NCI-H187 treated with DMSO at 0.1 percent for 48 hours (cell line): ENCODE measurements at places on chromosomes 6 and 20.

GRCh38 chr20:6909608-6910007 lies 142.1 kb downstream of the BMP2 start:
- DNase-seq = no peak

- no peak for DNase-seq
Observed at GRCh38 chr6:75201021-75201420, 4.8 kb downstream of the COL12A1 start.

DNA sequence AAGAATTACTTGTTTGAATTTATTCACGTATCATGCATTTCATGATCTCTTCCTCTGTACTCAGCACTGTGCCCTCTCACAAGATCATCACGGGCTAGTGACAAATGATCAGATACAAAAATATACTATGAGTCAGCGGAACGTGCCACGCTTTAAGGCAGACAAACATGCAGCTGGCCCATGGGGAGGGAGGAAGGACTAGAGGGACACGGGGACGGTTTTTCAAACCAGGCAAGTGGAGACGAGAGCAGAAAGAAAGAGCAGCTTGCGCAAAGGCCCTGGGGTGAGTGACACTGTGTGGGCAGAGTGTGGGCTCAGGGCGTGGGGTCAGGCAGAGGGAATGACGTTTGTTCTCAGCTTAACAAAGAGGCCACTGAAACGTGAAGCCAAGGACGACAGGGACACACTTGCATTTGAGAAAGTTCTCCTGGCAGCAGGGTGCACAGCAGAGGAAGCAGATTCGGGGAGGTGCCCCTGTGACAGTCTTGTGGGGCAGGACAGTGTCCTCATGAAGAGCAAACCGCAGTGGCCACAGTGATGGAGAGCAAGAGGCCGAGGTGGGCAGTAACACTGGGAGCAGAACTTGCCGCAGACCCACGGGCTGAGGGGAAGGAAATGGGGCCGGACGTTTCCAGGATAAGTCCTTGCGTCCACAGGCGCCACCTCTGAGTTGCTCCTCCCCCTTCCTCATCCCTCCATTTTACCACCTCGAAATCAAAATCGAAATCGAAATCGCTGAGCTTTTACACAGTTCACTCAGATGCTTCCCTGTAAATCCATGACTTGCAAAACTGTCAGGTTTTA lies 6.9 kb upstream of the RPS6KA2 start:
- no peak for DNase-seq

- no peak for DNase-seq
Observed at GRCh38 chr6:6491761-6492160, 96.8 kb upstream of the LY86 start.

GRCh38 chr20:24763386-24764026 lies 185.6 kb upstream of the CST7 start:
- DNase-seq = no peak

GRCh38 chr6:16704401-16705045 lies 56.7 kb downstream of the ATXN1 start:
- no peak for DNase-seq

- no peak for DNase-seq
Observed at GRCh38 chr6:139549561-139550070, 175.2 kb upstream of the CITED2 start.

DNA sequence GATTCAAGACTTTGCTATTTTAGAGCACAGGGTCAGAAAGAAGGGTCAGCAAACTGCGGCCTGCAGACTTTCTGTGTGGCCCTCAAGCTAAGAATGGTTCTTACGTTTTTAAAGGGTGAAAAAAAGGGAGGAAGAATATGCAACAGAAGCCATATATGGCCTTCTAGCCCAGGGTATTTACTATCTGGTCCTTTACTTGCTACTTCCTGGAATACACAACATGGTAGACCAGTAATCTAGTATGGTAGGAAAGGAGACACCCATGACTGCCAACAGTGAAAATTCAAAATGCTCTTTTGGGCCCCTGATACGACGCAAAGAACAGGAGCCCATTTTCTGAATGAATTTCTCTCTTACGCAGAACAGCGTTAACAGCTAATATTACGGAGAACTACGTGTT lies 60.4 kb upstream of the EMILIN3 start:
- DNase-seq = no peak

GRCh38 chr20:30630761-30631160 lies 626.7 kb upstream of the DEFB115 start:
- no peak for DNase-seq

DNA sequence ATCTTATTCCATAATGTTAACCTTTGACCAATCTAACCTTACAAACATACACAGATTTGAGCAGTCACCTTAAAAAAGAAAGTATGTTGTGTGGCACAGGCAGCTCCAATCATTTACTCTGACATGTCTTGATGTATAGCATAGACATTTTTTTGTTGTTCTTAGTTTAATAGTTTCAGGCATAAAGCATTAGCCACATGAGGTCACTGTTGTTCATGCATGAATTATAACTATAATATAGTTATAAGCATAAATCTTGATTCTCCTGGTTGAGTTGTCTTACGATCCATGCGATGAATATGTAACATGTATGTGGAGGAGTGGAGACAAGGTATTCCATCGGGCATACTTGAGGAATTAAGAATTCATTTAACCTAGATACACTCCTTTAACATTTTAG lies 26.1 kb upstream of the NKAIN2 start:
- DNase-seq = peak; percentile 38

DNA sequence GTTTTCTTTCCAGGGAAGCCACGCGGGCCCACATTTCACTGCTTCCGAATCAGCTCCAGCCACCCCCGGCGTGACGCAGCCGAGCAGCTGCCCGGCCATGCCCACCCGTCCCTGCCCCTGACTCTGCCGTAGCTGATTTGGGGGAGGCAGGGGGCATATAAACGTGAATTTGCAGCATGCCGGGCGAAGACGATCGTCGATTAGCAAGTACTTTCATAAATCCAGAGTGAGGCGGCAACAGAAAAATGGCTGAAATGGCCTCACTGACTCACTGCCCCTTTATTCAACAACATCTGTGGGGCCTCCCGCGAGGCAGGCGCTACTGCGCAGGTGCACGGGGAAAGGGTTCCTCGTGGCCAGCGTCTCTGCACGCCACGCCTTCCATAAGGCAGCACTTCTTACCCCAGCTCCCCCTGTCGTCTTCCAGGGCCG lies 118.0 kb downstream of the DLL1 start:
- DNase-seq = no peak

GRCh38 chr6:28953039-28953584 lies 29.3 kb upstream of the TRIM27 start:
- DNase-seq = no peak

- DNase-seq = no peak
Observed at GRCh38 chr6:45663251-45664221, 285.8 kb upstream of the SUPT3H start.

- no peak for DNase-seq
Observed at GRCh38 chr20:63070301-63070625, 63.5 kb upstream of the BHLHE23 start.

DNA sequence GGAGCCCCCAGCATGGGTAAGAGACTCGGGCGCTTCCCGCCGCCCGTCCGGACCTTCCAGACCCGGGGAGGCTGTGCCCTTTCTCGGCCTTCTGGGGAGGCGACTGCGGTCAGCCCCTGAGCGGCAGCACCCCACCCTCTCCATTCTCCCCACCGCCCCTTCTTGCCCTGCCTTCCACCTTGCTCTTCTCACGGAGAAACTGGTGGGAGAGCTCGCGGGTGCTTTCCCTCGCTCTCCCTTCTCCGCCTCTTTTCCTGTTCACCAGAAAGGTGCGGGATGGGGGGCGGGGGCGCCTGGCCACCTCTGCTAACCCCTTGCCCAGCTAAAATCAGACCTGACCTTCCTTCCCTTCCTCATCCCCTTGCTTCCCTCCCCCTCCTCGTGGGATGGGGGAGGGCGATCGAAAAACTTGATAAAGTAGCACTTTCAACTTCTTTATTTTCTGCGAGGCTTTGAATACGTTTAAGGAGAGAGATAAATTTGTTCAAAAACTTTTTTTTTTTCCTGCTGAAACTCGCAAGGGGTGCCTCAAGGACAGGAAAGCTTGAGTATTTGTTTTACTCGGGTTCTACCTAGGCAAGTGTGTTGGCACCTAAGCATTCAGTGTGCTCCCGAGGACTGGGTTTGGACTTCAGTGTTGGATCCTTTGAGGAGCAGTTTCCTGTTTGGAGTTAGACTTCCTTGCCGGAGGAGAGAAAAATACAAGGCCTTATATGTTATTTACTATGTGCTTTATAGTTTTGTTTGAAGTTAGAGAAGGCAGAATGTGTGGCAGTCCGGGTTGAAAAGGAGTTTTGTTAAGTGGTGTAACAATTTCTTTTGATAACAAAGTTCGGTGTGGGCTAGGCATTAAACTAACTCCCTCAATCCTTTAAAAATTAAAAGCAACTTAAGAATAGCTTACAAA lies 897 bp downstream of the CD2AP start:
- no peak for DNase-seq

DNA sequence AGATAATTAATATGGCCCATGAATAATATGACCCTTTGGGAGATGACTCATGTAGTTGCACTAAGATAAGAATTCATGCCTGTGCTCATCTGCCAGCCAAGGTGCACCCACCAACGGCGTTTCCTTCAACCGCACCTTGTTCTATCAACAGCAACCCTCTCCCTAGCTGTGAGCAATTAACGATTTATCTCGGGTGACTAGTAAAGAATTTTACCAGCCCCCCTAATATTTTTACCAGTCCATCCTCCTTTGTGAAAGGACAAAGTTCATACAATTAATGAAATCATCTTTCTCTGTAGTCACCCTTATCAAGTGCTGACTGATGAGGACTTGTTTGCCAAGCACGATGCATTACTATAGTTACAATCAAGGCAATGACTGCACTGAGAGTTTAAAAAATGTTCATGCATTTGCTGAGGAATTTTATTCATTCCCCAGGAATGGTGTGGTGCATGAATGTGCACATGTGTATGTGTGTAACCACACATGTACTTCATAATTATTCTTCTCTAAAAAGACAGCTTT lies 118.7 kb downstream of the SMOC2 start:
- no peak for DNase-seq

DNA sequence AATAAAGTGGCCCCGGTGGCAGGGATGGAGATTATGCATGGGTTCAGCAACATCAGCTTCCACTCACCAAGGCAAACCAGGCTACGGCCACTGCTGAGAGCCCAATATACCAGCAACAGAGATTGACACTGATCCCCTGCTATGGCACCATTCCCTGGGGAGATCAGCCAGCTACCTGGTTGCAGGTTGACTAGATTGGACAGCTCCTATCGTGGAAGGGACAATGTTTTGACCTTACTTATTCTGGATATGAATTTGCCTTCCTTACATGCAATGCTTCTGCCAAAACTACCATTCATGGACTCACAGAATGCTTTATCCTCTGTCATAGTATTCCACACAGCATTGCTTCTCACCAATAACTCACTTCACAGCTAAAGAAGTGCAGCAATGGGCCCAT lies 174.8 kb upstream of the TNFAIP3 start:
- DNase-seq = no peak

DNA sequence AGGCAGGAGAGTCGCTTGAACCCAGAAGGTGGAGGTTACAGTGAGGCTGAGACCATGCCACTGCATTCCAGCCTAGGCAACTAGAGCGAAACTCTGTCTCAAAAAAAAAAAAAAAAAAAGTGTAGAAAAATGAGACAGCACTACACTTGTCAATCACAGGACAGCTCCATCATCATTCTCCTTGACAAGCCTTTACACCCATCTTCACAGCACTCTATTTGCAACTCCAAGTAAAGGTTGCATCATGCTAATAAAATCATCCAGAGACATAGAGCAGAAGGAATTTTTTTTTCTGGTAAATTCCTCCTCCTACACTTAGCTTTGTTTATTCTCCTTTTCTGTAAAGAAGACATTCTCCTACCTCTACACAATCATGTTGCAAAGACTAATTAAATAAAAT lies 791.0 kb upstream of the HS3ST5 start:
- DNase-seq = no peak

GRCh38 chr6:25431975-25432307 lies 152.8 kb downstream of the CARMIL1 start:
- DNase-seq = no peak

- no peak for DNase-seq
Observed at GRCh38 chr6:63188828-63189227, 22.4 kb upstream of the FKBP1C start.

DNA sequence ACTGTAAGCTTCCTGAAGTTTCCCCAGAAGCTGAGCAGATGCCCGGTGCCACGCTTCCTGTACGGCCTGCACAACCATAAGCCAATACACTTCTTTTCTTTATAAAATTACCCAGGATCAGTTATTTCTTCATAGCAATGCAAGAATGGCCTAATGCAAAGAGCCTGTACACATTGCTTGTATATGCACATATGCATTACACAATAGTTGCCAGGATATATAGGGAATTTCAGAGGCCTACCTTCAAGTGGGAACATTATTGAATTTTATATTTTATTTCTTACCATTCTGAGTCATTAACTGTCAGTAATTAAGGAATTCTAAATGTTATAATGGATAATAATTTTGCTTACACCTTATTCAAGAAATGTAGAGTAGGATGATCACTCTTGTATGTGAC lies 60.0 kb upstream of the TXNDC5 start:
- DNase-seq = no peak

GRCh38 chr6:168107191-168107983 lies 28.4 kb upstream of the FRMD1 start:
- no peak for DNase-seq

- no peak for DNase-seq
Observed at GRCh38 chr20:25252230-25252651, 4.4 kb downstream of the PYGB start.

- DNase-seq = no peak
Observed at GRCh38 chr6:149891259-149891658, 6.7 kb downstream of the RAET1E start.

DNA sequence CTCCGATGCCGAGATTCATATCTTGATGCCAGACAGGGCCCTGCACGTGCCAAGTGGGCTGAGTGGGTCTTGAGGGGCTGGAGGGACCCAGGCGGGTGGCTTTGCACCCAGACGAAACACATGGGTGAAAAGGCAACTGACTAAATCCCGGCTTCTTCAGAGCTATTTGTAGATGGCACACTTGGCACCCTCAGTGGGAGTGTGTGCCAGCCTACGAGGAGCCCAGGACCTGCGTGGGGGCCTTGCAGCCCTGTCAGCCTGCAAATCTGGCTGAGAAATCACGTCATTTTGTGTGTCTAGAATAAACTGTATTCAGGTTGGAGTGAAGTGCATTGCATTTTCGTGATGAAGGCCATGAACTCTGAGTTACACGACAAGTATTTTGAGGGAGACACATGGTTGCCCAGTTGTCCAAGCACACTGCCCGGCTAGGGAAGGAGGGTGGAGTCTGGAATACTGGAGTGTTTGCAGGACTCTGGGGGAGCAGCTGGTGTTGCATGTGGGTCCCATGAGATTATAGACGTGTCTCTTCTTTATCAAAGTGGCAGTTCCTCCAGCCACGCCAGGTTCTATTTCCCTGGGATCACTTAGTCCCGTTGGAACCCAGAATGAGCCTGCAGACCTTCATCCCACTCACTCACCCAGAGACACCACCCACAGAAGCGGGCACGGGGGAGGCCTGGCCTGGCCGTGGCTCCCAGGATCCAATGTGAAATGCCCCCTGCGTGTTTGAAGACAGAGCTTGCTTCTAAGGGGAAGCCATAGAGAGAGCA lies 60.2 kb downstream of the DLL1 start:
- DNase-seq = no peak
